ENCODE measurements at places on chromosomes 5 and 9. TPM values are rescaled to one million over a fixed set of nuclear protein-coding genes. Genes with fewer than 3 reads are reported as not detected.

KIF20A gene
- total RNA-seq = 66.8 TPM

BSPRY gene
- 0.13 TPM for total RNA-seq

IER5L gene
- 3.3 TPM for total RNA-seq

HRCT1 gene
- not detected for total RNA-seq

PCDHB14 gene
- 0.40 TPM for total RNA-seq

NUTM2G gene
- total RNA-seq = not detected

SPATA31E1 gene
- total RNA-seq = not detected

OSMR gene
- total RNA-seq = 21.3 TPM

PCDHB8 gene
- total RNA-seq = 0.82 TPM

PFN3 gene
- total RNA-seq = not detected

SMIM32 gene
- total RNA-seq = 0.20 TPM

NFIB gene
- total RNA-seq = 2.4 TPM

KCNIP1 gene
- total RNA-seq = not detected

SH3RF2 gene
- 3.1 TPM for total RNA-seq

TMEM215 gene
- not detected for total RNA-seq

CBY3 gene
- not detected for total RNA-seq

KCNT1 gene
- not detected for total RNA-seq

CCDC152 gene
- total RNA-seq = 0.20 TPM

GRIA1 gene
- not detected for total RNA-seq

DNA sequence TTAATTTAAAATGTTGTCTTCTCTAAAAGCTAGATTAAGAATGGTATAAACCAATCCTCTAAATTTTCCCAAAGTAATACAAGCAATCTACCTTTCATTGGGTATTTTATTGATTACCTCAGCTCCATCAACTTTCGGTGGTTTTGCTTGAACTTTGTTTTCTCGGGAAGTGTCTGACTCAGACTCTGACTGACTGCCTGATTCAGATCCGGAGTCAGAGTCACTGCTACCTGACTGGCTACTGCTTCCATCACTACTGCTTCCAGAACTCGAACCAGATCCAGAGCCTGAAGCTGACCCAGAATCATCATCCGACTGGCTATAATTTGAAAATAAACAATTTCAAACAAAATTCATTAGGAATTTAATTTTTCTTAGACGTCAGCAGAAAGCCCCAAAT is 24.0 kb downstream of the CHD1 start:
- no peak for DNase-seq

GRCh38 chr9:11158676-11159075 is 545.9 kb upstream of the PTPRD start:
- DNase-seq = no peak

GRCh38 chr5:23631302-23632045 is 124.1 kb downstream of the PRDM9 start:
- DNase-seq = no peak

GRCh38 chr5:11346336-11346735 is 557.9 kb downstream of the CTNND2 start:
- no peak for DNase-seq

DNA sequence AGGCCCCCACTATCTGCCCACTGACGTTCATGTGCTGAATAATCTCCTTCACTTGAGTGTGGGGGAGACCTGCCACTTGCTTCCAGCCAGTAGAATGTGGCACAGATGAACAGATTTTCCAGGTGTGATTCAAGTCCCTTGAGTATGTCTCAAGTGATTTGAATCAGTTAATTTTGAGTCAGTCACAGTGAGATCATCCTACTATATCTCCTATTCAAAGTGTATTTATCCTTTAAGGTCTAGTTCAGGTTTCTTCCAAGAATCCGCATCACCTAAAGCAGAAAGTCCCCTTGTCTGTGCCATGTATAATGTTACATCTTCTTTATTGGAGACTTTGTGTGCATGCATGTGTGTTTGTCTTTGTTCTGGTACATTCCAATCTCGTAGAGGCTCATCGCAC is 208.3 kb upstream of the DAB2 start:
- no peak for DNase-seq

GRCh38 chr5:93800988-93801811 is 59.8 kb upstream of the POU5F2 start:
- peak; percentile 45 for DNase-seq

DNA sequence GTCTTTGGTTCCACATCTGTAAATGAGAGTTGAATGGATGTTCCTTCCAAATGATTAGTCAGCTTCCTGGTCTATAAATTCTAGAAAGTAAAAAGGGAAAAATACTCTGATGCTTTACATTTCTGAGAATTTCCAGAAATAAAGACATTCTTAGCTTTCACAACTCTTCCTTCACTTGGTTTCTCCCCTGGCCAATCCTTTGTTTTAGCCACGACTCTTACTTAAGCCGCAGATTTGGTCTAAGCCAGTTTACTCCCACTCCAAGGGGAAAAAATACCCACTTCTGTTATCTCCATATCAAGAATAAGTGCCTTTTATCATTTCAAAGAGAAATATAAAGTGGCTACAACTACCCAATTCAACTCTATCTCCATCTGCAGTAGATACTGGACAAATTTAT is 29.7 kb downstream of the PWWP2A start:
- DNase-seq = no peak

DNA sequence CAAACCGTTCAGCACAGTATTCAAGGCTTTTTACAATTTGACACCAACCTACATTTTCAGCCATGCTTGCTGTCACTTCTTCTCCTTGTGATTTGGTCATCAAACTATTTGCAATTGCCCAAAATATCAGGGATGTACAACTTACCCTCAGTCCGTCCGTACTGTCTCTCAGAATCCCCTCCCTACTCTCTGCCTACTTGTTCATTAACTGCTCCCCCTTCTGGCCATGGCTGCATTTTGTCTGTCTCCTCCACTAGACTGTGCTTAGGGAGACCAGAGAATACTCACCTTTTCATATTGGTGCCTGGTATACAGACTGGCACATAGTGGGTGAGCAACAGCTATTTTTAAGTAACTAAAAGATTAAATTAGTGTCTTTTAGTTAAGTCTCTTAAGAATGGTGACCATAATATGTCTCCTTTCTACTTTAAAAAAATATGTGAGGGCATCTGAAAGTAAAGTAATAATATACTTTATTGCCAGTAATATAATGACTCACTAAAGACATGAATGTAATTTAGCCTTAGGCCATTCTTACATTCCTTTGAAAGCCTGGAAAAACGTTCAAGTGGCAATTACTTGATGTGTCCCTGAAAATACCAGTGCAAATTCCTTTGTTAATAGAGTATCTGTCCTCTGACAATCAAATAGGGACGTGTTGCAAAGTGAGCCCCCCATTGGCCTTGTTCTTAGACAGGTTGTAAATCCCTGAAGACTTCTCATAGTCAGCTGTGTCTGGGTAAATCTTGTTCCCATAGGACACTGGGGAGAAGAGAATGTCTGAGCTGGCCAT is 27.8 kb downstream of the PRLR start:
- DNase-seq = peak; percentile 70

GRCh38 chr5:167759057-167759821 is 532.2 kb upstream of the WWC1 start:
- no peak for DNase-seq

DNA sequence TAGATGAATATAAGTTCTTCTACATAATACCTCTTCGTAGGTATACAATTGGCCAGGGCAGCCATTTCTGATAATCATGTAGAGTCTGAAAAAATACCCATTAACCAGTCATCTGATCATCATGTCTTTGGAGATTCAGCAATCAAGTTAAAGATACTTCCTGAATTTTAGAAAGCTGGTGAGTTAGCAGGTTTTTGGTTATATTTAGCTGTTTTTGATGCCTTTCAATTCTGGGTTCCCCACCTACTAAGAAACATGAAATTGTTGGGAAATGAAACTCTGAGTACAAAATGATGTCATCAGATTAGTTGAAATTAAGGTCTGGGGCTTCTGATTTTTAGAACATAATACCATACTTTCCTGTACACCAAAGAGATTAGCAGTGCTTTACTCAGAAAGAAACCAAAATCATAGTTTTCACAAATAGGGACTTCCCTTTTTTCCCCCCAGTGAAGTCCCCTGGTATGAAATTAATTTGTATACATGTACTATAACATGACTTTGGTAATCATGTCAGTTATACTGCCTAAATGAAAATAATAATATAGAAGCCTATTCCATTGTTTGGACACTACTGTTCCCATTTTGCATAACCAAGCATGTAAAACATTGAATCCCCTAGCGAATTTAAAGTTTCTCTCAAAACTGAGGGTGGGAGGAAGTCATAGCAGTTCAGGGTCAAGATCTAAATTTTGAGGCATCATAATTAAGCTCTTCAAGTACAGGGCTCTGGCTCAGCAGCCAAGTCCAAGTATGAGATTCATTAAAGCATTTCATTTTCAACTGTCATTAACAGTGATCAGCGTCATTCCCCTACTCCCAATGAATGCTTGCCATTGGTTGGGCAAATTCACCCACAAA is 17.9 kb downstream of the PRLR start:
- DNase-seq = no peak

DNA sequence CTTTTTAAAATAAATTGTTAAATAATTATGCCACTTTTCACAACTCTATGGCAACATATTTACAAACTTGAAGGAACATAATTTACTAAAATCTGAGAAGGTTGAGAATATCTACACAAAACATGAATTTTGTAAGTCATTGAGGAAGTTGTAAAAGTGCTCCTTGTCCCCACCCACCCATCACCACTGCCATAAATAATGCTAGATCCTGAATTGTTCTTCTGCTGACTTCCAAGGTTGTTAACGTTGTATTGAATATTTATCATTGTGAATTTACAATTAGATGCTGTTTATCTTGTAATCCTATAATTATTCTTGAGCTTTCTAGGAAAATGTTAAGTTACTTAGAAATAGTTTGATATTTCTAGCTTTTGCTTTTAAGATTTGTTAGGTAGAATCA is 908.0 kb upstream of the COX7C start:
- DNase-seq = no peak

GRCh38 chr5:87389296-87390034 is 23.3 kb downstream of the CCNH start:
- no peak for DNase-seq

- DNase-seq = no peak
Measured at GRCh38 chr9:2493109-2493508, 128.5 kb upstream of the VLDLR start.

DNA sequence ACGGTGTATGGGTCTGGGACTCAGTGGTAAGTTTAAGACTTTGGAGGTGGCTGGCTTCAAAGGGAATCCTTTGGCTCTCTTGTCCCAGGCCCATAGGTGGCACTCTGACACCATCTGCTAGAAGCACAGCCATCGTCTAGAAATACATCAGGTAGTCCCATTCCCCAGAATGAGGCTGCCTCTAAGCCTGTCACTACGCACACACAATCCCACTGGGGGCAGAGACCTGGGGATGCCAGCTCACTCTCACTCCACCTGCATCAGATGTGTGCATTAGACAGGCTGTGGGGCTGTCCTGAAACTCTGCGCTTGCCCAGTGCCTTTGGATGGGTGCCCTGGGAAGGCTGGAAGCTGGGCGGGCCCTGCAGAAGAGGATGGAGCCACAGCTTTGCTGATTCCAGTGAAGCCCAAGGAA is 127.5 kb upstream of the PANK3 start:
- DNase-seq = peak; percentile 25

DNA sequence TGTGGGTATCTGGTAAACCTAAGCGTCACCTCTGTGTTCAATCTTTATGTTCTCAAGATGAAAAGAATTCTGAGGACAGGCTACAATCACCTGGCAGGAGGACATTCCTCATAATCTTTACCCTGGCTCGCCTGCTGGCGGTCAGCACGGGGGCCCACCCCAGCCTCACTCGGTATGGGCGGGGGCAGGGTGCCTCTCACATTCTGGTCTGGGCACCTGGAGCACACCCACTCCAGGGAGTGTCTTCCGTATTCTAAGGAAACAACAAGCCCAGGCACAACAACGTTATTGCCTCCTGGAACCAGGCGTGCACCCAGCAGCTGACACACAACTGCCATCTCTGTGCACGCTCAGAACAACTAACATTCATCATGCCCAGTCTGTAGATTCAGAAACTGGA is 179.8 kb downstream of the ROR2 start:
- no peak for DNase-seq

- no peak for DNase-seq
Measured at GRCh38 chr5:155040984-155041653, 27.6 kb downstream of the KIF4B start.

- DNase-seq = no peak
Measured at GRCh38 chr9:129692534-129692933, 27.1 kb downstream of the PRRX2 start.

DNA sequence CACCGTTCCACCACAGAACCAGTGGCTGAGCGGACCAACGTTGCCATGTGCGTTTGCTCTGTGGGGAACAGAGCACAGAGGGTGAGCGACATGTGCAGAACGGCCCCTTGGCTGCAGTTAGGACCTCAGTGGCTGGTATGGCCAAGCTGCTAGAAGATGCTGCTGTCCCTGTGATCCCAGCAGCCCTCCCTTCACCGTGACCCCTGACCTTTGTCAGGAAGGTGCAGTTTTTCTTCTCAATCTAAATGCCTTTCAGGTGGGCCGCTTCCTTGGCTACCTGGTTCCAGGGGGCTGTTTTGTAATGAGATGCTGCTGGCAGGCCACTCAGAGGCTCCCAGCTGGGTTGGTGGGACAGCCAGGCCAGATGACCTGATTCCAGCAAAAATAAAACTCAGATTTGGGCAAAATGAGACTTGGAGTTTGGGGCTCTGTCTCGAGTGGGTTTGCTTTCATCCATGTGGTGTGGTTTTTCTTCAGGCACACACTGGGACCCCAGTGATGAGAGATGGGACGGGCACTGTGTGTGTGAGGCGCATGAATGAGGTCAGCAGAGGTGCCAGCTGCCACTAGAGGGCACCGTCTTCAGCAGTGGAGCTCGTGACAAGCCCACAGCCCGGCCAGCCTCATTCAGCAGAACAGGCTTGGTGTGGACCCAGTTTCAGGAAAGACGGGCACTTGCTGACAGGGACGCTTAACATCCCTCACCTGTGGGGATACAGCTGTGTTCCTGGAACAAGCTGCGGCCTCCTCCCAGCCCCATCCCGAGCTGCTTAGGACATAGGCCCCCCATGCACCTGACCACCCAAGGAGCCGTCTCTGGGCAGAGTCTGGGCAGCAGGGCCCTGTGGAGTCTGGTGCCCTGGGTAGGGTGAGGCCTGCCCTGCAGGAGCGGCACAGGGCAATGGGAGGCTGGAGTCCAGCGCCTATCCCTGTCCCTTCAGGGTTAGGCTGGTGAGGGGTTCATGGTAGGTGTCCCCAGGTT is 4.1 kb downstream of the MRPS2 start:
- peak; percentile 55 for DNase-seq

GRCh38 chr5:108588323-108588722 is 159.4 kb upstream of the FER start:
- DNase-seq = no peak

DNA sequence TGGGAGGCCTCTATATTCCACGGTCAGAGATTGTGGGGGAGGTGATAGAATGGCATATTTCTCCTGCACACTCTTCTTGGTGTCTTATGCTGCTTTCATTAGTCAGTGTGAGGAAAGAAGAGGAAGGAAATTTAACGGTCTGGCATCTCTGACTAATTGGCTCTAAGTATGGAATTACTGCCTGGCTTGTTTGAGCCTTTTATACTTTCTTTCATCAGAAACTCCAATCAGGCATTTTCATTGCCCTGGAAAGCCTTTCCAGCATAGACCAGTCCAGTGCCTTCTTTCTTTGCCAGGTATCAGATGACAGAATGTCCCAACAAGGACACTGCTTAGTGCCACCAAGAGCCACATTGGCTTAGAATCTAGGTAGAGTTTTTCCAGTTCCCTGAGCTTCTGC is 30.2 kb downstream of the CYSTM1 start:
- no peak for DNase-seq

Data from HepG2 (cell line).